Activated naive CD4-positive, alpha-beta T cell treated with anti-CD3 and anti-CD28 coated beads, Interleukin-2, amount 10 ng/mL, durations not matched to agents 5 hours and 36 hours (primary cell): ENCODE measurements at places on chromosomes 5 and 9. TPM values are rescaled to one million over a fixed set of nuclear protein-coding genes. Genes with fewer than 3 reads are reported as not detected.

HTR4 gene
- not detected for total RNA-seq

FAM219A gene
- 11.5 TPM for total RNA-seq

TAF11L10 gene
- not detected for total RNA-seq

CXCL14 gene
- not detected for total RNA-seq

TNC gene
- total RNA-seq: not detected

ARL14EPL gene
- not detected for total RNA-seq

KLHL9 gene
- total RNA-seq: 19.3 TPM

RETREG1 gene
- 48.6 TPM for total RNA-seq

DELE1 gene
- 85.8 TPM for total RNA-seq

GTF3C5 gene
- total RNA-seq: 66.6 TPM

SOX30 gene
- not detected for total RNA-seq

SPATA6L gene
- total RNA-seq: 0.33 TPM

PROB1 gene
- 2.6 TPM for total RNA-seq

SERF1A gene
- total RNA-seq: 5.8 TPM

OGN gene
- total RNA-seq: not detected
